ENCODE measurements at places on chromosomes 12 and 14.

DNA sequence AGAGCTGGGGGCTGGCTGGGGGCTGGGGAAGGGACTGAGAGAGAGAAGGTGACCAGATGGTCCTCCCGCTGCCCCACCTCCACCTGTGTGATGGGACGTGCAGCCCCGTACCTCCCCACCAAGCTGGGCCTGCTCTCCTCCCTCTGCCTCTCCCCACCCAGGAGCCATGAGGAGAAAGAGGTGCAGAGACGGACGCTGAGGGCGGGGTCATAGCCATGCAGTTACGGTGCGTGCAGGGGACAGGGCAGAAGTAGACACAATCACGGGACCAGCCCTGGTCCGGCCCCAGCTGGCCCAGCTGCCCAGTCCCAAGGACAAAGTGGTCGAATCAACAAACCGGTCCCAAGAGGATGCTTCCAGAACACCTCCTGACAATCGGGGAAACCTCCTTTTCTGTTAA, 33.2 kb downstream of the RFLNA start:
- DNase-seq = no peak

GRCh38 chr14:49508124-49508523, 78.1 kb downstream of the RPS29 start:
- DNase-seq = no peak

- DNase-seq = no peak
Observed at GRCh38 chr14:92832137-92832700, 38.1 kb downstream of the GOLGA5 start.

GRCh38 chr12:124919521-124920352, 5.3 kb upstream of the UBC start:
- peak; percentile 82 for DNase-seq

DNA sequence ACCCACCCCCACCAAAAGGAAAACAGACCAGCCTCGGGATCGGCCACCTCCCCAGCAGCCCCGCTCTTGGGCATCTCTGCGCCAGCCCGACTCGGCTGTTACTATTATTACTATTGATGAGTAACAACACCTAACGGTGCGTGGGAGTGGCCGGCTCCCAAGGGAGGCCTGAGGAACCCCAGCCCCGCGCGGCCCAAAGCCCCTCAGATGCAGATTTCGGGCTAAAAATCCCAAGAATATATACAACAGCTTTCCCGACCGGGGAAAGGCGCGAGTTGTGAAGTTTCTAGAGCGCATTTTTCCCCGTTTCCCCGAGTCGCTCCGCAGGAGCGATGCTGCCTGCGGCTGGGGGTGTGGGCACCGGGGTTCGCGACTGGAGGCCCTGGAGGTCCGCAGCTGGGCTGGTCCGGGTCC, 565 bp downstream of the NT5DC3 start:
- peak; percentile 49 for DNase-seq

DNA sequence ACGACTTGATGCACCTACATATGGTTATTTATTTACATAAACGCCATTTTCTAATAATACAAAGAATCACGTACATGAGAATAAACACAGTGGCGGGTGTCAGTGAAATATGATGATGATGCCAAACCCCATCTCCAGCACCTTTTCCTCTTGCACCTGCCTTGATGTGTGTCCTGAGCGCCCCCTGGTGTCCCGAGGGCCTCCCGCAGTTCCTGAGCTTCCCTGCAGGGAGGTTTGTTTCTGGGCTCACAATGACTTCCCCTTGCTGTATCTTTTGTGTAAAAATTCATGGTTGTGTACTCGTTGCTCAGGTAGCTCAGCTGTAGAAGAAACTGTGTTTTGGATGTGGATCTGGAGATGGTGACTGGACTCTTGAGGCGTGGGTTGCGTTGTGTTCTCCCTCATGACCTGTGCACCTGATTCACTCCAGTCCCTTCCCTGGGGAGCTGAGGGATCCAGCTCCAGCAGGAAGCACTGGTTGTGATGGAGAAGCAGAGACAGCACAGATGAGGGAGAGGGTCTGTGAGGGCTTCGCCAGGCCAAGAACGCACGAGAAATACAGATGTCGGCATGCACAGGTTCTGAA, 1037.8 kb downstream of the TMEM121 start:
- peak; percentile 86 for DNase-seq

DNA sequence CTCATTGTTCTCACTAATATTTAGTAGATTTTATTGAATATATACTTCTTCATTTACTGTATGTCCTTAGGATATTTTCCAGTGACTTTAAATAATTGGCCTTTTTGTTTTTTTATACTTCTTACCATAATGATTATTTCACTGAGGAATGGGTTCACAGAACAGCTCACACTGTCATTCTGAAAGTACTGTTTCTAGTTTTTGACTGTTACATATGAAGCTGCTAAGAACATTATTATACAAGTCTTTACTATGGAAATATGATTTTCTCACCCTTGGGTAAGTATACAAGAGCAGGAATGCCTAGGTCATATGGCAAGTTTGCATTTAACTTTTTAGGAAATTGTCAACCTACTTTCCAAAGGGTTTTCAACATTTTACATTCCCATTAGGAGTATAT, 343.1 kb downstream of the CCER1 start:
- no peak for DNase-seq

DNA sequence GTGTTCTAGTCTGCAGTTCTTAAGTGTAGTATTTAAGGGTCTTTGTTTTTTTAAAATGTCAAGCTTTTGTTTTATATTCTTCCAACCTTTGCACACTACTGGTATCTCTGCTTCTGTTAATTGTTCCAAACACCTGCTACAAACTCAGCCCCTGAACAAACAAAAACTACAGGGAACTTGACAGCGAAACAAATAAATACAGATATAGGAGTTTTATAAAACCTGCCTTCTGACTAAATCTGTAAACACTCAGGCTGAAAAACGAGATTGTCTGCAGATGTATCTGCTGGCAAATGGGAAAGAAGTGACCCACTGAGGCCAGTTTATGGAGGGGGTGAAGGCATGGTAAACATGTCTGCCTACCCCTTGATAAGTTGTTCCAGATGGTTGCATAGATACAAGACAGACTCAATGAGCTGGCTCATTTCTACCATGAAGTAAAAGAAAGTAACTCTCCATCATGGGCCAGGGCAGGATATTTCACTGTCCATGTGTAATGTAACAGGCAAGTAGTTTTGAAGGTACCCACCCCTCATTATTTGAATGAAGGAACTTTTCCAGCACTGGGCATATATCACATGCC, 75.6 kb downstream of the LMO3 start:
- no peak for DNase-seq

- no peak for DNase-seq
Observed at GRCh38 chr12:123578243-123578642, 6.1 kb upstream of the TMED2 start.

DNA sequence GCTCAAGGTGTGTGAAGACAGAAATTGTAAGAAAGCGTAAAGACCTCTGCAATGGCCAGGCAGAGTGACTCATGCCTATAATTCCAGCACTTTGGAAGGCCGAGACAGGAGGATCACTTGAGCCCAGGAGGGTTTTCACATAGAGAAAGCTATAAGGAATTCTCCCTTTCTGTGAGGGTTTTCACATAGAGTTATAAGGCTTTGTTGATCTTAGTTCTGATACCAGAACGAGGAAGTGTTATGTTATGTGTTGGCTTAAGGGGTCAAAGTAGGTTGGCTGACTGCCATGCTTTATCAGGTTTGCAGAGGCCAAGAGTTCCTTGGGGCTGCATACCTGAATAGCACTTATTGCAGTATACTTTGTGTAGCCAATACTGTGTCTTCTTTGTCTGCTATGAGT, 139.1 kb downstream of the ERC1 start:
- peak; percentile 51 for DNase-seq

- DNase-seq = no peak
Observed at GRCh38 chr12:67356380-67356774, 87.2 kb downstream of the CAND1 start.

GRCh38 chr12:89129167-89129870, 223.0 kb downstream of the DUSP6 start:
- no peak for DNase-seq

DNA sequence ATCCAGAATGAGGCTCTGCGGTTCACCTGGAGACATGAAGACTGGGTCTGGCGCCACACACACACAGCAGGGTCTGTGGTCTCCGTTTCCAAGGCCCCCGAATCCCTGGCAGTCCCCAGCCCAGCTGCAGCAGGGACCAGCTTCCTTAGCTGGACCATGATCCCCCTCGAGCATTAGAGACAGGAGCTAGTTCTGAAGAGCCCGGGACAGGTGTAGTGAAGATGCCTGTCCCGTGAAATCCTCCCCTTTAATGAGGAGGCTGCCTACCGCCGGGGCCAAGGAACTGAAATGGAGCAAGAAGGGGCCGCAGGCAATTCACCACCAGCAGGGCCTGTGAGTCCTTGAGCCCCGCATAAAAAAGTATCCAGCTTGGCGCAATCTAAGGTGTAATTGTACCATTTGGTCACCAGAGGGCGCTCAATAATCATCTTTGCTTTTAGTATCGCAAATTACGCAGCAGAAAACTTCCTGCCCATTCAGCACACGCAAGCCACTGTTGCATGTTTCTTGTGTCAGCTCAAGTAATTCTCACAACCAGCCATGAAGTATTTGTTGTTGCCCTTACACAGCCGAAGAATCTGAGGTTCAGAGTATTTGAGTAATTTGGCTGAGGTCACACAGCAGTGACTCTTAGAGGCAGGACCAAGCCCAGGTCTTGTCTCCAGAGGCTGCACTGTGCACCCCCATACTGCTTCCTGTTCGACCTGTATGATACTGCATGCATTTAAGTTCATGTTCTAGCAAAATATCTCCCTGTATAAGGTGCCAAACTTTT, 54.3 kb upstream of the PPP2R5C start:
- DNase-seq = peak; percentile 95

DNA sequence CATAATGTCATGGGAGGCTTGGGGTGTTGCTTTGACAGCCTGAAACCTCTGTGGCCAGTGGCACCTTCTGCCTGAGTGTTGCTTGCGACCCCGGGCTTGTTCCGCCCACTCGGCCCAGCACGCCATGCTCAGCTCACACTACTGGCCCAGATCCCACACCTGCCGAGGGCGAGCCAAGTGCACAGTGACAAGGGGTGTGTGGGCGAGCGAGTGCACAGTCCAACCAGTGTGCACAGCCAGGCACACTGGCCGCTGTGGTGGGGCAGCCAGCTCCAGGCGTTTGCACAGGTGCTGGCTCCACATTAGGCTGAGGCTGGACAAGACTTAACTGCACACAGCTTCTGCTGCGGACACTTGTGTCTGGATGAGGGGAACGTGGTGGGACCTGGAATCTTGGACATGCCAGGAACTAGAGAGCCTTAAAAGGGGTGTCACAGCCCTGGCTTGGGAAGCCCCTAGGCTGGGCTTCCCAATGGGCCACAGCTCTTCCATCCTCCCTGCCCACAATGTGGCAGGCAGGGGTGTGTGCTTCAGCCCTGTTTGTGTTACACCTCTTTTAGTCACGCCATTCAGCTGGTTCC, 609.2 kb upstream of the FOXG1 start:
- DNase-seq = no peak

- peak; percentile 65 for DNase-seq
Observed at GRCh38 chr12:120314220-120314619, 12.1 kb downstream of the SIRT4 start.

GRCh38 chr12:5620896-5621295, 189.0 kb downstream of the NTF3 start:
- DNase-seq = no peak

DNA sequence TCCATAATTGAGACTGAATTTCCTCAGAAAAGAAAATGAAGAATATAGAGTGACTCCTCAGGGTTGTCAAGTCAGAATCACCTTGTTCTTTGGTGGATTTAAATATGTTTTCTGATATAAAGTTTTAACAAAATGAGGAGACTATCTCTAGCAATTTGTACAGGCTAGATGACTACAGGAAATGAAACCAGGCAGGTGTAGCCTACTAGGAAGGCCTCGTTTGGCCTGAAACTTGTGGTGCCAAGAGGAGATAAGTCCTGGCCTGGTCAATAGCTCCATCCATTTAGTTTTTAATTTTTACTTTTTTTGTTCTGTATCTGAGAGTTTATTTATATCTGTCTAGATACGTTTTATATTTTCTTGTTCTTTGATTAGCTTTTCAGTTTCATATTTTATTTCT, 41.5 kb downstream of the SNAPC1 start:
- no peak for DNase-seq

DNA sequence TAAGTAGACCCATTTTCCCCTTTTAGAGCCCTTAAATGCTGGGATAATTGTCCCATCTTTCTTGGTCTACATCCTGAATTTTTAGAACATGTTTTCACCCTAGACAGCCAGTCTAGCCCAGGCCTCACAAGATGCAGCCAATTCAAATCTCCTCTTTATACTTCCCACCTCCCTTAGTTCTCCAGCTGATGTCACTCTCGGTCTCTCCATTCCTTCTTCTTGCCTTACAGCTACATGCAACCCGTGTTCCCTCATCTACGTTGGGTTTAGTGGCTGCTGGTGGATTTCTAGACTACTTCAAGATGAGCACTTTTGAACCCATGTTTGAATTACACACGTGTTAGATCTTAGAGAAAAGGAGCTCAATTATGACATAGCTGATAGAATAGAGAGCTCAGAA, 132.0 kb downstream of the PPM1H start:
- no peak for DNase-seq

DNA sequence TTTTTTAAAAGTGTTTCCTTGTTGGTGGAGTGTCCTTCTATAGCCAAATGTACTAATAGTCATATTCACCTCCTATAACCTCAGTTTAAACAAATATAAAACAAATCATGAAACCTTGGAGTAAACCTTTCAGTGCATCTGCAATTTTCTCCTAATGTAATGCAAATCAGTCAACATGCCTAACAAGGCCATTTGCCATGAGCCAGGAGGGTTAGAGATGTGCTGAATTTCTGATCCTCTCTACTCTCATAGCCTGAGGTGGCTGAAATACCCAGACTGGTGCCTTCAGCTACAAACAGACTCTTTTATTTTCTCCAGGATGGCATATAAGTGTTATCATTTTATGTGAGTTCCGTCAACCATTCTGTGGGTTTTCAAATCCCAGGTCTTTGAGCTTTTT, 908.1 kb downstream of the GALC start:
- DNase-seq = peak; percentile 70

DNA sequence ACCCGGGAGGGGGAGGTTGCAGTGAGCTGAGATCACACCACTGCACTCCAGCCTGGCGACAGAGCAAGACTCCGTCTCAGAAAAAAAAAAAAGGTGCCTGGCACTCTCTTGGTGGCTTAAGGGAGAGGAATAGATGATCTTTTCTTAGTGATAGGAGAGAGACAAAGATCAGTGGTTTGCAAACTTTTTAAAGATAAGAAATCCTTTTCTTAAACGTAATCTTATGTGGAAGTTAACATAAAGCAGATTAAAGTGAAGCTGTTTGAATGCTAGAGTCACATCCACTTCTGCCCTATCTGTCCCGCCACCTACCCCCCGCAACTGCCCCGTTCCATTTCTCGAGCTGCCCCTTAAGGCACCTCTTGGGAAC, 6.3 kb upstream of the NINJ2 start:
- no peak for DNase-seq

GRCh38 chr14:56524971-56525677, 54.5 kb upstream of the TMEM260 start:
- DNase-seq = no peak

DNA sequence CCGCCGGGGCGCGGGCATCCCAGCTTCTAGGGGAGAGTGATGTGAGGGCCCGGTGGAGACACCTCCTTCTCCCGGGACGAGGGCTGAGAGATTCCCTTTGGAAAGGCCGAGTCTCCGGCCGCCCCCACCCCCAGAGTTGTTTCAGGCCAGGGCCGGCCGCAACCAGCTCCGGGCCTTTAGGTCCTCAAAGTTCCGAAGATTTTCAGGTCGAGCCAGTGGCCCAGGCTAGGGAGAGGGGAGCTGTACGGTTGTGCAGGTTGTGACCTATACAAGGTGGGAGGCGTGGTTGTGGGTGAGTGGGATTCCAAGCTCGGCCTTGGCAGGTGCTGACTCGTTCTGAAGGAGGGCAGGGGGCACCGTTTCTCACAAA, 18.4 kb upstream of the ANKRD33 start:
- no peak for DNase-seq

Measured in Karpas-422 (cell line).